WTC11 (cell line): ENCODE measurements at places on chromosomes 5 and 9.

DNA sequence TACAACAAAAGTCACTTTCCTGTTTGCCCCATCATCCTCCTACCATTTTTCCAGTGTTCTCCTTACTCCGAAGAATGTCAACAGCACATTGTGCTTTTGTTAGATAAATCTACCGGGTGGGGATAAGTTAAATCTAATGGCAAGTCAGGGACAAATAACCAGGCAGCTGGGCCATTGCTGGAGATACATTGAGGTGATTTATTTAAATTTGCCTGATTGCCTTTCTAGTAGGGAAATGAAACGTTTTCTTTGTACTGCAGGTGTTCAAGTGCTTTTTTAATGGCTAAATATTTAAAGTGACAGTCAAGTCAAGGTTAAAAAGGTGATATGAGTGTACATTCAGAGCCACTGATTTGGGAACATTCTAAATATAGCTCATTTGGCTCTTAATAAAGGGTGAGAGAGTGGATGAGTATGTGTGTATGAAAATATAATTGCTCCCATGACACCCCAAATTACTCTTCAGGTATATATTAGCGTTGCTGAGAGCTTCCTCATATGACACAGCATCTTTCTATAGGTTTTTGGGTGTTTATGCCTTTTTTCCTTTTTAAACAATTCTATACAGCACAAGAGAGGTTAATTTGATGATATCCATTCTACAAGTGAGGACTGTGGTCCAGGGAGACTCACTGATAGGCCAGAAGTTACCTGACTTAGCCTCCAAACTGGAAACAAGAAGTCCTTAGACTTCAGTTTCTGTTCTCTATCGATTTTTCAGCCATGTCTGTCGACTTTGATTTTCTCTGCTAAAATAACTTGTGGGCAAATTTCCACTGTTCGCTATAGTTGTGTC, 51.9 kb downstream of the DMRT2 start:
- no peak for DNase-seq

GRCh38 chr9:13919401-13919800, 394.5 kb downstream of the NFIB start:
- no peak for DNase-seq

GRCh38 chr9:35096035-35096849, at the start of gene PIGO:
Gene PIGO (minus strand): TSS chr9:35096591. CDS start chr9:35095565, 1,026 bp downstream.
- peak; percentile 91 for DNase-seq

- peak; percentile 47 for DNase-seq
These were observed 92.7 kb downstream of the DAB2IP start for GRCh38 chr9:121744002-121744686.

DNA sequence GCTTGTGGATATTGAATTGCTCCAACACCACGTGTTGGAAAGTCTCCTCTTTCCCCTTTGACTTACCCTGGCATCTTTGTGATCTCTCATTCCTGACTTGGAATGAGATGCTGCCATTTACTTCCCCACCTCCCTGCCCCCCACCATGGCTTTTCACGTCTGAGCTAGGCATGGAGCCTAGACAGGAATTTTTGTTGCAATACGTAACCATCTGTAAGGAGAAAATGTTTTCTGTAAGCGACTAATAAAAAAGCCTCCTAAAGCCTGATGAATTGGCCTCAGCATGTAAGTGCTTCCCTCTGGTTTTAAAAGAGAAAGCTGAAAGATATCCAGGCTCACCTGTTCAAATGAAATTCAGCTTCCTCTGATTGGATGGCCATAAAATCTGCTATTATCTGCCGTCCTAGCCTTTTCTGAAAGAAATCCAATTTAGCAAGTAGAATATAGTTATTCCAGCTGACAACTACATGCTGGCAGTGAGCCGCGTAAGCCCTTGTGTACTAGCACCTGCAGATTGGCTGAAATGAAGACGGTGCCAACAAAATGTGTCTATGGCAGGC, 200.1 kb downstream of the NSG2 start:
- DNase-seq: no peak

DNA sequence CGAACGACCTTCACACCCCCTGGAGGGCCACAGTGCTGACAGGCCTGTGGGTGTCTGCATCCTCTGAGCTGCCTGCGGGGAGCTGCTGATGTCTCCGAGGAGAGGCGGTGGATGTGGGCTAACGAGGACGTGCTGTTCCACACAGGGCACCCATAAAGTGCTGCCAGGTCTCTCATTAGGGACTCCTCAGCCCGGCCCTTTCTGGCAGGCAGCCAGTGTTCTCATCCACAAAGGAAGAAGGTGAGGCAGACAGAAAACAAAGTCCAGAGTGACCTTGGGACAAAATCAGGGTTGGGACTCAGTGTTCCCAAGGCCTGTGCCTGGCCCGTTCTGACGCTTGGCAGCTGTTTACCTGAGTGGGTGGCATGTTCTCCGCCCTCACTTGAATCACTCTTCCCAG, 29.3 kb downstream of the CARTPT start:
- DNase-seq: no peak

DNA sequence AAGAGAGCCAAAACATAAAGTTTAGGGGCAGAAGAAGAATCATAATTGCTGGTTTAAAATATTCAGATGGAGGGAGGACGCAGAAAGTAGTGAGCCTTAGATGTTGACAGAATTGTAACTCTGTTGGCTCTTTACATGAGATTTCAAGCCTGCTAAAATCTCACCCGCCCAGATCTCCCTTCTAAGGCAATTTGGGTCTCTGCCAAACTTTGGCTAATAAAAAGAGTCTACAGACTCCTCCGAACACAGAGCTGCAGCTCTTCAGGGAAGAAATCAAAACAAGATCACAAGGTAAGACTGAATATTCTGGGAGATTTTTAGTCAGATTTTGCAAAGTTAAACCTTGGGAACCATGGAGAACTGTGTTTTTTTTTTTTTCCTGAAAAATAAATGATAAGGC, at the start of gene IL33:
Gene IL33, plus strand, starts transcription at position 246 of the 400 bp plus-strand sequence. CDS start 25,888 bp downstream, outside the sequence.
- DNase-seq: no peak

GRCh38 chr9:107288701-107289100, 5.6 kb downstream of the RAD23B start:
- DNase-seq: no peak

- no peak for DNase-seq
These were observed 538 bp downstream of the PRRT1B start for GRCh38 chr9:131545786-131546335.

DNA sequence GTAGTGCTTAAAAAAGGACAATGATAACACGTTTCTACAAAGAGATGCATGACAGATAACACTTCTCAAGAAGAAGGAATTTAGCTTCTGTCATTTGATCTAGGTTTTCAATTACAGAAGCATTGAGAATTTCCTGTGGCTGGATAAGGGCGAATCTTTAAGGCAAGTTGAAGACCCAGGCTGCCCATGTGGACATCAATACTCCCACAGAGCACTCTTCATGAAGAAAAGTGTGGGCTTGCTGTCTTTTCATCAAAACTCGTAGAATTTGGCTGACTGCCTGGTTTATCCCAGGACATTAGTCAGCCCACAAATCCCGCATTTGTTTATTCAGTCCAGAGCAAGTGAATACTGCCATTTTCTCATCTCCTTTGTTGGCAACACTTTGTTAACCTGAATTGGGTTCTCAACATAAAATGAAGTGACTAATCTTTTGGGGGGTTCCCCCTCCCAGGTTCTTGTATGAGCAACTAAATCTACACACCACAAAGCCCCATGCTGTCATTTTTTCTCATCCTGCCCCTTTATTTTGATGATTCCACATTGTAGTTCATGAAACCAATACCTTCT, 43.4 kb upstream of the CDKN2B start:
- no peak for DNase-seq

DNA sequence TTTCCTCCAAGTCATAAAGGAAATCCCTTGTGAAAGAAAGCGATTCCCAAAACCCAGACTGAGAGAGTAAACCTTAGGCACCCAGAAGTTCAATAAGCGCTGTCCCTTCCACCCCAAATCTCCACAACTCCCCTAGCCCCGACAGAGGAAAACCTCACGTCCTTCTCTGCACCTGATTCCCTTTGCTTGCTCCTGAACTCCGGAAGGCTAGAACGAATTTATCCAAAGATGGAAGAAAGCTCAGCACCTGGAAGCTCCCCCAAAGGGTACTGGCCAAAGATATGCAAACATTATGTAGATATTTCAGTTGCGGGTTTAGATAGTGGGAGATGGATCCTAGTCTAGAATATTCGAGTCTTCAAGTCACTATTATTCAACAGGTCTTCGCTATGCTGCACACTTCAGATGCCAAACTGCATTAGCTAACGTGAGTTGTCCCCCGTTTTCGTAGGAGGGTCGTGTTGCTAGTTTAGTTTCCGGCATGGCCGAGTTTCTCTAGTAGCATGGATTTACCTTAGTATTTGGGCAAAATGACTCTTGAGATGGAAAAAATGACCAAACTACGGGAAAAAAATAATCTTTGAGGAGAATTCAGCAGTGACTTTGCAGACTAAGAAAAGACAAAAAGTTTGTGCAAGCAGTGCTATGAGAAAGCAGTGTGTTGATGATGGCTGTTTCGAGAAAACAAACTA, 27.7 kb downstream of the NR2F1 start:
- DNase-seq: no peak

DNA sequence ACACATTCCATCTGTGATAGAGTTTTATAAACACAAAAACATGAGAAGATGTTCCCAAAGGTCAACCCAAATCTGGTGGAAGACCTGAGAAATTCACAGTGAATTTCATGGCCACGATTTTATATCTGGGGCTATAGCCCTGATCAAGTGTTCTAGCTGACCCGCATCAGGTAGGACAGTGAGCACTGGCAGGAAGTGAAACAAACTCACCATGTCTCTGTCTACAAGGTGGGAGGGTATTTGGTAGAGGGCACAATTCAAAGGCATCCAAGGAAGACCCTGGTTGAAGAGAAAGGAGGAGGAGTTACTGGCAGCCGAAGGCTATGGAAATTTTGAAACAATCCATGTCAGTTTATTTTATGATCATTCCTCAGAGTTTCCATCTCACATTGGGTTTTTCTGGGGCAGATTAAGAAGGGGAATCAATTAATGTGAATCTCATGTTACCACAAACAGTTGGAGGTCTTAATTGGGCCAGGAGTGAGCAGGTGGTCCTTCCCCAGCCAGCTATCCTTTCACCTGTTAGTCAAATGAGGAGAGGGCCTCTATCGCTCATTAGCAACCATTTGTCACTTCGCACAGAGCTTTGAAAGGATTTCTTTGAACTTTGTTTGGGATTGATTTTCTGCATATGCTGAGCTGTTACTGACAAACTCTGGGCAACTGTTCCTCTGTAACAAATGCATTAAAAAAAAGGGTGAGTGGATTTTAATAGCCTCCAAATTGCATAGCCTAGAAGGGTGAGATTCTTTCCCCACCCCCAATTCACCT, 612.0 kb upstream of the CLINT1 start:
- no peak for DNase-seq

DNA sequence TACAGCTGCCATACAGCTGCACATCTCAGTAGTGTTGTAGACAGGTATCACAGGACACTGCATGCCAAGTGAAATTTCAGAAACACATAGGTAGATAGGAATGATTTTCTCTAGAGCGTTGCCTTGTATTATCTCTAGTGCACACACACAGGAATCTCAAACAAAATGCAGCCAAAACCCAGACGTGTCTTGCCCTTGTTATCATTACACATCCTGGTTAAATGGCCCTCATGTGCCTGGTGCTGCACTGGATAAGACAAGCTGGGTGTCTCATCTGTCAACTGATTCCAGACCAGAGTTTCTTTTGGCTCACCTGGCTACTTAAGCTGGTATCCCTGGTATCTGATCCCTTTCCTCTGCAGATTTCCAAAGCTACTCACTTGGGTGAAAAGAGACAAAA, 59.7 kb downstream of the SAXO1 start:
- DNase-seq: no peak

DNA sequence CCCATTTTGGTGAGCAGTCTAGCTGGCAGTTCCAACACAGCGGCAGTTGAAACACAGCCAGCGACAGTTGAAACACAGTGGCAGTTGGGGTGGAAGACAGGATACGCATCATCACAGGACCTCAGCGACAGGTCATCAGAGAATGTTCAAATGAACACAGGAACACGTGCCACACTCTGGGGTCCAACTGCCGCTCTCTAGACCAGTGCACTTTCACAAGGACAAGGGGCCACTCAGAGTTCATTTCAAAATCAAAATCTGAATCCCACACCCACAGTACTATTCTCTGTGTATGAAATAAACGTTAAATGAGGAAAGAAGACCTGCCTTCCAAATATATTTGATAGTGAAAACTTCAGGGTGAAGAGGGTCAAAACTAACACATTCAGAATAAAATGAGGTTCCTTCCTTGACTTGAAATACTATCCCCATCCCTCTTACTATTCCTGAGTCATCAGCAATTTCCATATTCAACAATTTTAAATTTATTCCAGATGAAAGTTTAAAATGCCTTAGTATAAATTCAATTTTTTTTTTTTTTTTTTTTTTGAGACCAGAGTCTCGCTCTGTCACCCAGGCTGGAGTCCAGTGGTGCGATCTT, 53.0 kb upstream of the SIMC1 start:
- DNase-seq: no peak
